CD4-positive, alpha-beta T cell treated with Interferon alpha-2 for 1 hour (primary cell): ENCODE measurements at places on chromosomes 6 and 20.

GRCh38 chr20:46349742-46350056 is 41.4 kb upstream of the CDH22 start:
- DNase-seq = no peak

- DNase-seq = no peak
Observed at GRCh38 chr6:137181891-137182653, 8.6 kb upstream of the IL22RA2 start.

DNA sequence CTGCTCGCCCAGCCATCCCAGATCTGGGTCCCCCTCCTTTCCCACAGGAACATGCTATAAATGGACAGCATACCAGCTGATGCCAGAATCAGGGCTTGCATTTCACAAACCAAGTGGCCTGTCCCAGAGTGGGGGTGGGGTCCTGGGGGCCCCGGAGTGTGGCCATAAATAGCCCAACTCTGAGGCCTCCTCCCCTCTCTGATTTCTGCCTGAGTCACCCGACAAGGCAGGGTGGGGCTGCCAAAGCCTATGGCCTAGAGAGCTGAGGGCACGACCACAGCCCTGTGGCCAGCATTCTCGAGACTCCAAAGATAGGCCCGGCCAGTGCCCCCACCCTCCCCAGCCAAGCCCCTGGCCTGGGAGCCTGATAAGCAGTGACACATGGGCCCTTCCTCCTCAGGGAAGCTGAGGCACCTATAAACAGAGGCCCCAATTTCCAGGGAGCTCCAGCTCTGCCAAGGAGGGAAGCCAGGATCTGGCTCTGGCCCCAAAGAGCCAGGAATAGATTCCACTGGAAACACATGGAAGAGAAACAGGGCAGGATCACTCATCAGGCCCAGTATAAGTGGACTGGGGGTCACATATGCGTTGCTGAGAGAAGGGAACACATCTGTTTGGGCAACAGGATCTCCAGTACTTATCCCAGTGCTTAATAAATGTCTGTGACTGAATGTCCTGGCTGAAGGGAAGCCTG is 20.3 kb downstream of the SNTA1 start:
- no peak for DNase-seq

- DNase-seq = peak; percentile 82
Observed at GRCh38 chr6:149834513-149835481, 29.4 kb downstream of the LRP11 start.

DNA sequence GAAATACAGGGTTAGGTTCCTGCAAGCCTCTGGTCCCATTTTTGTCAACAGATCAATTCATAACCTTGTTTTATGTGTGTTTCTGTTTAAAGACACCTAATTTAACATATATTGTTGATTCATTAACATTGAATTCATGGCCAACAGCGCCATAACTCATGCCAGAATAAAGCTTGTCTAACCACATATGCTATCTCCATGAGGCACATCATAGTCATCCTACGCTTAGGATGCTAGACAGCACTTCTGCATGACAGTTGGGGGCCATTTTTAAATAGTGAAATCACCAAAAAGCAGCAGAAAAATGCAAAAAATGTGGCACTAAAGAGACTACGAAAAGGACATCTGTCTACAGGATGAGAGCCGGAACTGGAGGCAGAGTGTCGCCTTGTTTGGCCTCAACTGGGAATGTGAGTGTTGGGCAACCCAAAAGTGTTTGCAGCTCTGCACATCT is 37.9 kb downstream of the TRAM2 start:
- DNase-seq = no peak

- no peak for DNase-seq
Observed at GRCh38 chr6:14146506-14147096, 29.0 kb downstream of the CD83 start.

GRCh38 chr20:22382742-22383141 is 201.6 kb downstream of the FOXA2 start:
- DNase-seq = no peak

DNA sequence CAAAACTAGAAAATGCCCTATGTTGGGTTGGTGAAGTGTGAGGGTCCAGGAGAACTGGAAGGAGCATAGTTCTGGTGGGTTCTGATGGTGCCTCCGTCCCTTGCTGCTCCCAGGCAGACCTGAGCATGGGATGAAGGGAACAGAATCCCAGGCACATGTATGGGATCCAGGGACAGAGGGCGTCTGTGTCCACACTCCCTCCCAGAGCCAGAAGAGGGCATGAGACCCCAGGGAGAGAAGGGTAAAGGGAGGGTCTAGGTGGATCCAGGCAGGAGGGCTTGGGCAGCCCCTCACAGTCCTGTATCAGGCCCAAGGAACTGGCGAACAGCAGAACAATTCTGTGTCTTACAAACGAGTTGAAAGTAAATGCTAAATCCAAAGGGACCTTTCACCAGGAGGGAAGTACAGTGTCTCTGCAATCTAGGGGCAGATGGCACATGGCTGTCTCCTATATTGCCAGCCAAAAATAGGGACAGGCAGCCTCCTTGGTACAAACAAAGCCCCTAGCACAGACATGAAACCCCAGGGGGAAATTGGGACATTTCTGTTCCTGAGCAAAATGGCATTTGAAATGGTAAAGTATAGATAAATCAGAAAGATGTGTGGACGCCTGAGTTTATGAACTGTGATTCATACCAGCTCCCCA is 2.5 kb upstream of the BPIFA1 start:
- no peak for DNase-seq

DNA sequence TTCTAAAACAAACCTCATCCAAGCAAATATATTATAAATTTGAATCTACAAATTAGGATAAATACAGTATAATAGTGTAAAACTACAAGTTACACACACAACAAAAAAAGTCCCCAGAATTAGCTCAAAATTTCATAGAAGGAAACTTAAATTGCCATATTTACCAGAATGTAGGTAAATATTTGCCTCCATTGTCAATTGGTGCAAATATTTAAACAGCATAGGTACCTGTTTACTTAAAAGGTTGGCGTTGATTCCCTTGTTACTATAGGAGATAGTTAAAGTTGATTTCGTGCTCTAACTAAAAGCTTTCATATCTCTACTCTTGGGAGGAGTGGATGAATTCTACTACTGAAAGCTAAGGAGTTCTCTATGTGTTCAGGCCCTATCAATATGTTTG is 111.6 kb upstream of the TENT5A start:
- DNase-seq = no peak

GRCh38 chr6:110563711-110564110 is 87.3 kb upstream of the SLC22A16 start:
- DNase-seq = no peak

DNA sequence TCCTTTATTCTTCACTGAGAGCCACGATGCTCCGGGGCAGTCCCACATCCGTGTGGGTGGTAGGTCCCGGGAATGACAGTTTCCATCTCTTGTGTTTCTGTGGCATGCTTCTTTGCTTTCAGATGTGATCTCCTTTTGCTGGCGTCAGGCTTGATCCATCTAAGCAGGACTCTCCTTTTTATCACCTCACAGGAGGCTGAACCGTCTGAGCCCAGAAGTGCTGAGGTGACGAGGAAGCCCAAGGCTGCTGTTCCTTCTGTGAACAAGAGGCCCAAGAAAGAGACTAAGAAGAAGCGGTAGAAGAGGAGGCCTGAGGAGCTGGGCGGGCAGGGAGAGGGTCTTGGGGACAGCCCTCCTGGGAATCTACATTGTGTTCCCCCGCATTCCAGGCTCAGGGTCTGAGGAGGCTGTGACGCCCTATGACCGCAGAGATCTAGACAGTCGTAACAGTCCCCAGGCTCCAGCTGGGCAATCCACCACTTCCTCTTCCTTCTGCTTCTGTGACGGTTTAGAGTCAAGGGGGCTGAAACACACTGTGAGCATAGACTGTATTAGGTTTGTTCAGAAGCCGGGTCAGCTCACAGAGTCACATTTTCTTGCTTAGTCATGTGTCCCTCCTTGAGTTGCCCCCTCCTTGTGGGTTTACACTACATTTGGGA is 26.8 kb downstream of the MANBAL start:
- DNase-seq = peak; percentile 31

DNA sequence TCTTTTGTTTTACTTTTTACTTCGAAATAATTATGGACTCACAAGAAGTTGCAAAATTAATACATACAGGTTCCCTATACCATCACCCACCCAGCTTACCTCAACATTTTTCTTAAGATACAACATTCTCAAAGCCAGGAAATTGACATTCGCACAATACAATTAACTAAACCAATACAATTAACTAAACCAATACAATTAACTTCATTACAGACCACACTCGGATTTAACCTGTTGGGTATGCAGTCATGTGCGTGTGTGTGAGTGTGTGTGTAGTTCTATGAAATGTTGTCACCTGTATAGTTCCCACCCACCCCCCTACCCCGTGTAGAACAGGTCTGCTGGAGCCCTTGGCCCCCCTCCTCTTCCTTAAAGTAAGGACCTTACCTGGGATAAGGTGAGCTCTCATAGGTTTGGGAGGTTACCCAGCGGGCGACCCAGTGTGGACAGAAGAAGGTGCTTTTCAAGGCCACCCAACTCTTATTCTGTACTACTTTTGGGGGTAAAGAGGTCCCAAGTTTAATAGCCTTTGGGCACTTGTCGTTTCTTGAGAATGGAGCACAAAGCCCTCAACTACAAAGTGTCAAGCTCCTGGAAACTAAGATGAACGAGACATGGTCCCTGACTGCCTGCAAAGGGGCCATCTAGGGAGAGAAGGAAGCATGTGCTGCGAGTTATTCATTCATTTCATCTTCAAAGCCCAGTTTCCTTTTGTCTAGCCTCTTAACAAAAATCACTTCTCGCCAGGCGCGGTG is 544 bp upstream of the STK38 start:
- DNase-seq = peak; percentile 14

GRCh38 chr6:85473748-85474147 is 23.9 kb downstream of the NT5E start:
- no peak for DNase-seq

- DNase-seq = no peak
Observed at GRCh38 chr20:38453941-38454340, 18.7 kb upstream of the RALGAPB start.

GRCh38 chr20:64159711-64160110 is 4.5 kb upstream of the MYT1 start:
- no peak for DNase-seq
